ENCODE measurements at places on chromosomes 3 and 15.

DNA sequence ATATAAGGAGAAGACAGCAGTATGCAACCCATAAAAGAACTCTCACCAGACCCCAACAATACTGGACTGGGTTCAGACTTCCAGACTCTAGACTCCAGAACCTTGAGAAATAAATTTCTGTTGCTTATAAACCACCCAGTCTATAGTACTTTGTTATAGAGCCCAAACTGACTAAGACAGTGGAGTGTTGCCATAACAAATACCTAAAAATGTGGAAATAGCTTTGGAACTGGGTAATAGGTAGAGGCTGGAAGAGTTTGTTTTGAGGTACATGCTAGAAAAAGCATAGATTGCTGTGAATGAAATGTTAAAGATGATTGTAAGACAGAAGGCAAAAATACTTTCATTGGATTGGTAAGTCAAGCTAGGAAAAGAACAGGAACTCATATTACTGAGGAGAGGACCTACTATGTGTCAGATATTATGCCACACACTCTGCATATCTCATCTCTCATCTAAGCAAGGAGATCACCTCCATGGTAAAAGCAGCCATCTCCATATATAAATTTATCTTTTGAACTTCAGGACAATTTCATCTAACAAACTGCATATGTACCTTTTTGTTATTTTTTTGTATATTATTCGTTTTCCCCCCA is 67.4 kb upstream of the FNDC3B start:
- DNase-seq: no peak

DNA sequence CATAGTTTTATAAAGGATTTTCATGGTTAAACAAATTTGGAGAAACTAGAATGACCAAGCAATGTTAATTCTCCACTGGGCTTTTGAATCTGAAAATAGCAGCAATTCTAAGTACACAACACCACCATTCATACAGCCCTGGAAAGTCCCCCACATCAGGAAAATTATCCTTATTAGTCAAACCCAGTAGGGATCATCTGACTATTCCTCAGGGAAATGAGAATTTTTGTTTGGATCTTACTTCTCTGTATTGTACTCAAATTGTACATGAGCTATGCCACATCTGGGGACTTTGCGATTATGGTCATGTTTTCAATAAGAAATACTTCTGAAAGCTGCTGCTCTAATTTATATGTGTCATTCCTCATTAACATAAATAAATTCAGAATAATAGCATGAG is 46.0 kb downstream of the RARB start:
- DNase-seq: no peak

GRCh38 chr15:86439614-86440013 is 359.9 kb downstream of the AGBL1 start:
- DNase-seq: no peak

DNA sequence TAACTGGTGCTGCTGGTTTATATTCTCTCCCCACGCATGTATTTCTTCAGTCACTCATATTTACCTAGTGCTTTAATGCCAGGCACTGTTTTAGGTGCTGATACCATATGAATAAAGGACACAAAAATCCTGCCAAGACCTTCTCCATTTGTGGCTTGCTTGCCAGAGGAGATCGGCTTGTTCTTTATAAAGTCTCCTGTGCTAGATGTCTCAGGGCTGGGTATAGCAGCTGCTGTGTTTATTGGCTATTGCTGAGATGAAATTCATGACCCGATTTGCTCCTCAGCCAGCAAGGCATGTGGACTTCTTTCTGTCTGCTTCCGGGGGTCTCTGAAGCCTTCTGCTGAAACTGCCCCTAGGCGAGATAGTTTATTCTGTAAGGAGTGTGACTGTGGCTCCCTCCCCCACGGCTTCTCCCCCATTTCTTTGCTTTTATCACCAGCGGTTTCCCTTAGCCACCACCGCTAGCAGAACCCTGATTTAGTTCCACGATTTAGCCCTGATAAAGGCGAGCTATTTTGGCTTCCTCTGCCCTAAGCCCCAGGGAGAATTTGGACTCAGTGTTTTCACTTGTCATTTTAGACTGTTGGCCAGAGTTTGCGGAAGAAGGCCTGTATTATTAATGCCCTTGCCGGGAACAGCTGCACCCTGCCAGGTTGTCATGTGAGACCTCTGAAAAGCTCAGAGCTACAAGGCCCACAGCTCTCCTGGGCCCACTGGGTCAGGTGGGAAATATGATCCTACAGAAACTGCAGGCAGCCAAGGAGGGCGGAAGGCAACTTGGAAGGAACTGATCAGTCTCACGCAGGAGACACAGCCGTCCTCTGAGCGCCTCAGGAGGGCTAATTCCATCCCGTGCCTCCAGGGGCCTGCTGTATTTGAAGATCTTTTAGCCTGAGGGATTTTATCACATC is 46.8 kb downstream of the ST6GAL1 start:
- DNase-seq: no peak

DNA sequence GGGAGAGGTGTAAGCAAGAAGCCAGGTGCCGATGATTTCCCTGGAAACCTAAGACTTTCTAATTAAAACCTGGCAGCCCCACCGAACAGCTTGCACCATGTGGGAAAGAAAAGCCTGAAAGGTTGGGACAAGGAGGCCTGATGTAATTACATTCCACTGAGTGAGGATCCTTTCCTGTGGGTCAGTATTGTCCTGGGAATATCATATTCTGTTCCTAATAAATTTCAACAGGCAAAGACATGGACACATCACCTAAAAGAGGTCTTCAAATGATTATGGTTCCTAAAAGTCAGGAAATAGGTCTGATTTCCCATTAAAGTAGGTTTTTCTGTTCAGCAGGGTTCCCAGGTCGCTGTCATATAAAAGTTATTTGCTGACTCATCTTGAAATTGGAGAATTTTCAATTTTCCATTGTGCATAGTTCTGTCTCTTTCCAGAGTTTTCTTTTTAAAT is 58.5 kb downstream of the DUT start:
- no peak for DNase-seq

GRCh38 chr3:62201438-62202035 is 171.8 kb downstream of the FEZF2 start:
- DNase-seq: peak; percentile 9

- no peak for DNase-seq
These were observed 102.5 kb downstream of the MYH15 start for GRCh38 chr3:108407886-108408285.

DNA sequence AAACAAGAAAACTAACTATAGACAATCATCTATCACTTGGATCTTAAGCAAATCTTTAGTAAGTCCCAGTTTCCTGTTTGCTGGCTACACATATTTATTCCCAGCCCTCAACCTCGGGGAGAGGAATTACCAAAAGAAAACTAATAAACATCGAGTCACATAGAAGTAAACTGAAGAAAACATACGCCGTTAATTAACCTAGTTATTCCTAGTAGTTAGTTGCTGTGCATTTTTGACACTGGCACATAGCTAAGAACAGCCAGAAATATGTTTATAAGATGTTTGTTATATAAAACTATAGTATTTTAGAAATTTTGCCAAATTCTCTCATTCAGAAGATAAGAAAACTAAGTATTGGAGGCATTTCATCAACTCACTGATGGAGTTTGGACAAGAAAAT is 407.2 kb upstream of the ARHGEF26 start:
- DNase-seq: no peak

- no peak for DNase-seq
These were observed 110.7 kb upstream of the CNTN4 start for GRCh38 chr3:1987980-1988379.

DNA sequence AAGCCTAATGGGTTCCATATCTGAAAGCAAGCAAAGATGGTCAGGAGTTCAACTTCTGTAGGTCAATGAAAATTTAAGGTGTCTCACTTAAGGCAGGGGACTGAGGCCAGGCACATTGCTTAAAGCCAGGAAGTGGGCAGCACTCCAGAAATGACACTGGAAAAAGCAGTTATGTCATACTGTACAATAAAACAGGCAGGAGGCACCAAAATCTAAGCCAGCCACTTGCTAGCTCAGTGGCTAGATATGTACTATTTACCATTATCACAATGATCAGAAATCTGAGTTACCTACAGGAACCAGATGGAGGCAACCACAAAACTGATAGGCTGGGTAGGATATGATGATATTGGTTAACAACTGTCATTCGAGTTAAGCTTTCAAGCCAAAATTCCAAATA is 57.3 kb downstream of the FRMD5 start:
- DNase-seq: no peak

DNA sequence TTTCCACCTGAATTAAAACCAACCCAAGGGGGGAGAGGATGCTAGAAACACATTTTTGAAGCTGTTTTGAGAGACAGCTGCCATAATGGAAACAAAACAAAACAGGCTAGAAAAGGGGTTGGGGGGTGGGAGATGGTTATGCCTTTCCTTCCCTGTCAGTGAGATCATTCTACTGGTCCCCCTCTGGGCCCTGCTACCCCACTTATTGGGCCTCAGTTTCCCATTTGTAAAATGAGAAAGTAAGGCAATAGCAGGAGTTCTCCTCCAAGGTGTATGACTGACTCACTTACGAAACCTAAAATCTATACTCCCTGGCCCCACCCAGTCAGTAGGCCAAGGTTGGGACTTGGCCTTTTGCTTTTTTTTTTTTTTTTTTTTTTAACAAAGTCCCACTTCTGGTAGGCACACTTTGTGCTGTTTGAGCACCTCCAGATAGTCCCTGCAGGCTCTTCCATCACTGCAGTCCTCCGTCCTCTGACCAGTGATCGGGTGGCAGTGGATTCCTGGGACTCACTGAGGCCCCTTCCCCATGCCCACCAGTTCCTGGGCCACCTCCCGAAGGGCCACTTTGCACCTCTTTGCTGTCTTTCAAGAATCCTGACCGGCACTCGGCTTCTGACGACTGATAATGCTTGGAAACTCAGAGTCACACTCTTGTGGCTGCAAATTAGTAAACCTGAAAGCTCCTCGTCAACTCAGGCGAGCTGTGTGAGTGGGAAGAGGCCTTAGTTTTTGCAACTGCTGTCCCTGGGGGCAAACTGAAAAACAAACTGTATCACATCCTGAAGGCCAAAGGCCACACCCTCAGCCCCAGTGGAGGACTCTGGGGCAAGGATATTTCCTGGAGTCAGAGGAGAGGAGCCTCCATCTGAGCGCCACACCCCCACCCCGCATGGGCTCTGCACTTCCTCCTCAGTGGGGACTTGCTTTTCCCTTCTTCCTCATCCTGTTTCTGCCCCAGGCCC is 6.7 kb upstream of the PSTPIP1 start:
- peak; percentile 65 for DNase-seq

- no peak for DNase-seq
These were observed 2.1 kb downstream of the LSAMP start for GRCh38 chr3:116443191-116443661.

- no peak for DNase-seq
These were observed 125.1 kb upstream of the ZBTB20 start for GRCh38 chr3:115272036-115272824.

DNA sequence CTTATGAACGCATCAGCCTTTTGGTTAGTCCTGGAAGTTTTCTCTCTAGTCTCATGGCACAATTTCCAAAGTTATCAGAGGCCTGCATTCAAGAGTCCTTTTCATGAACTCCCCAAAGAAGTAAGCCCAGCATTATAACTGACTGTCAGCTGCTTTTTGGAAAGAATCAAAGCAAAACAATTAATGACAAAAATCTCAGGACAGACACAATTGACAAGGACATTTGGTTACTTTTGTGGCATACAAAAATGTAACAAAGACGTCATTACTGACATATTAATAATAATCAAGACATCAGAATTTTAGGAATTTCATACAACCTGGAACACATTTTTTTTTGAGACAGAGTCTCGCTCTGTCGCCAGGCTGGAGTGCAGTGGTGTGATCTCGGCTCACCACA is 21.2 kb downstream of the KATNBL1 start:
- no peak for DNase-seq

DNA sequence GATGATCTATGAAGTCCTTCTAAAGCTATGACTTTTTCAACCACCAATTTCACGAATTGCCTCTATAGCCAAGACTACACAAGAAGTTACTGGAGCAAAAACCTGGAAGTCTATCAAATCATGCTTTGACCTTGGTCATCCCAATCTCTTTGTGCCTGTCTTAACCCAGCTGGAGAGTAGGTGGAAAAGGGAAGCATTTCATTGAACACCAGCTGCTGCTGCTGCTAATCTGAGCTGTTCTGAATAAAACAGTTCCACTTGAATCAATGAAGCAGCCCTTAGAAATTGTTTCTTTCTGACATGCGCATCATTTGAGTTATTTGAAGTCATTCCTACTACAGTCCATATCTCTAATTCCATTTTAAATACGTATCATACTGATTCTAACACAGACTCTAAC is 7.3 kb upstream of the UBE3A start:
- DNase-seq: no peak

DNA sequence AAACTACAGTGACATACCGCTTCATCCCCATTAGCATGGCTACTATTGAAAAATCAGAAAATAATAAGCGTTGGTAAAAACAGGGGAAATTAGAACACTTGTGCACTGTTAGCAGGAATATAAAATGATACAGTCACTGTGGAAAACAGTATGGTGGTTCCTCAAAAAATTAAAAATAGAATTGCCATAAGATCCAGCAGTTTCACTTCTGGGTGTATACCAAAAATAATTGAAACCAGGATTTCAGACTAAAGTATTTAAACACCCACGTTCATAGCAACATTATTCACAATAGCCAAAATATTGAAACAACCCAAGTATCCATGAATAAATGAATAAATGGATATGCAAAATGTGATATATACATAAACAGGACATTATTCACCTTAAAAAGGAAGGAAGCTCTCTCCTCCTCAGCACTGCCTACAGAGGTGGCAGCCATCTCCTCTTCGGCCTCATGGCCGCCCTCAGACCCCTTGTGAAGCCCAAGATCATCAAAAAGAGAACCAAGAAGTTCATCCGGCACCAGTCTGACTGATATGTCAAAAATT is 34.1 kb downstream of the NGLY1 start:
- DNase-seq: no peak

- DNase-seq: no peak
These were observed 360.2 kb upstream of the ROPN1 start for GRCh38 chr3:124352149-124352539.

DNA sequence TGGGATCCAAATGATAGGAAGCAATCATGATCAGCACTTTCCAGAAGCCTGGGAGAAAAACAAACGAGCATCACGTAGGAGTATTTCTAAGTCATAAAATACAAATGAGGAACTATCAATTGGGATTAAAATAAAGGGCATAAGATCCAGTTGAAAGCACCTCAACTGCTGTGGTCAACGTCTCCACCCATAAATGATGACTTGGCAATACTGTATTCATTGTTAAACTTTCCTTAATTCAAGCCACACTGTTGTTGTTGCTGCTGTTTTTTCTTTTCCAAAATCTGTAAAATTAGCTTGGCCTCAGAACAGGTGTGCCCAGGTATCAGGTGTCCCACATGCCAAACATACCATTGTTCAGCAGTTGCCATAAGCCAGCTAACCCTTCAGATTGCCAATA is 395.8 kb downstream of the NTRK3 start:
- DNase-seq: no peak
